ENCODE measurements at places on chromosomes 1 and 21.
A peak's percentile ranks its signal among the peaks of the same experiment; 100 is the strongest.

DNA sequence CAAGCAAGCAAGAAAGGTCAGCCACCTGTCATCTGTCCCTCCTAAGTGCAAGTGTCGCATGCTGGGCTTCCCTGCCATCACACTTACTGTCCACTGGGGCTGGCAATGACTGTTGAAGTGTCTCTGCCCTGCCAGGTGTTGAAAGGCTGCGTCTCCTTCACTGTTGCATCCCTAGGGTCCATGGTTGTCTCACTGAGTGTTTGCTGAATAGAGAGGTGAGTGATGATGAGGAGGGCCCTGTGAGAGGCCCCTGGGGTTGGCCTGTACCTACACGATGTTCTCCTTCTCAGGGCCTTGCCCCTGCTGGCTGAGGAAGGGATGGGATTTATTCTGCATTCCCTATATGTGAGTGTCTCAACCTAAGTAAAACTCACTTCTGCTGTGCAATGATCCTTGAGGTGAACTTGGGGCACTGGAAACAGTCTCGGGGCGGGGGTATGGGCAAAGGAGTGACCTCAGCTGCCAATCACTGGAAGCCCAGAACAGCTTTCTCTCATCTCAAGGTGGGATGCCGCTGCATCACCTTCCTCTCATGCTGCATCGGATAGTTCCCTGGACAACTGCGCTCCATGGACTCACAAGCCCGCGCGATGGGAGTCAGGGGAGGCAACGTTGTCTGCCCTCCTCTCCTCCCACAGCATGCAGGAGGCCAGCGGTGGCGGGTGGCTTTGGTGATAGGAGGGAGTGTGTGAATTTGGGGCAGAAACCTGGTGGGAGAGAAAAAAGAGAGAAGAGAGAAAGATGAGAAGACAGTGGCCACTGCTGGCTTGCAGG lies 35.8 kb upstream of the SOX13 start:
- DNase-seq, result no peak

DNA sequence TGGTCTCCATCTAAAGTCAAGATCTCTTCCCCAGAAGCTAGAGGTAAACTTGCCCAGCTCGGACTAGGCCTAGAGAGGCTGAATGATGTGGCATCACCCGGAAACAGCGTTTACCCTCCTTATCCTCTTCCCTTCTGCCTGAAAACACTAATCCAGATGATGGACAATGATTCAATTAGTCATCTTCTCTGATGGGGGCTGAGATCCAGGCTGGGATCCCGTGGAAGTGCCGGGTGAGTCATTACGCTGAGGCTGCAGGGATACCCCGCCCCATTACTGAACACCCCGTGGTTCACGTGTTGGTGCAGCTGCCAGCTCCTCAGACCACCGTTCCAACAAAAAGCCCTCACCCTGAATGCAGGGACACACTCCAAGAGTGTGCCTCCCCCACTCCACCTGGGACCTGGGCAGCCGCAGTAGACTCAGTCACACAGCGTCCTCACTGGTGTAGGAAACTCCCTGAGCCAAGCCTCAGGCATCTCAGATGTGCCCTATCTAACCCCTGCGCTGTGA lies 2.0 kb downstream of the S100A6 start:
- DNase-seq, result peak; percentile 29

- no peak for DNase-seq
Measured at GRCh38 chr1:154416471-154417337, 11.6 kb downstream of the IL6R start.

- no peak for DNase-seq
Measured at GRCh38 chr1:240308096-240308495, 216.4 kb downstream of the FMN2 start.

- DNase-seq, result no peak
Measured at GRCh38 chr21:29647353-29647781, 292.4 kb downstream of the GRIK1 start.

GRCh38 chr1:110309139-110309538 lies 30.0 kb upstream of the RBM15 start:
- DNase-seq, result no peak

DNA sequence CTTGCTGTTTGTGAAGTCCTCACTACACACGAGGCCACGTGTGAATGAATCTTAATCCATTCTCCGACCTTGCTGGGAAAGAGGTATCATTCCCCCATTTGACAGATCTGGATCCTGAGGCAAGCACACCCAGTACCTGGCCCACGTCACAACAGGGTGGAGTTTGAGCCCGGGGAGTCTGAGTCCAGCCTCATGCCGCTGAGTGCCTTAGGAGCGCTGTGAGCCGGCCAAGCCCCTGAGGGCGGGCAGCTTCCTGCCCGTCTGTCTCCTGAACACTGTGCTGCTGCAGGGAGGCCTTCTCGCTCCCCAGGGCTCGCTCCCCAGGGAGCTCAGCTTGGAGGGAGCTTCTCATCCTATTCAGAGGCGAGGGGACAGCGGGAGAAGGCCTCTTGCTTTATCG lies 29.7 kb downstream of the SLC45A1 start:
- DNase-seq, result no peak

DNA sequence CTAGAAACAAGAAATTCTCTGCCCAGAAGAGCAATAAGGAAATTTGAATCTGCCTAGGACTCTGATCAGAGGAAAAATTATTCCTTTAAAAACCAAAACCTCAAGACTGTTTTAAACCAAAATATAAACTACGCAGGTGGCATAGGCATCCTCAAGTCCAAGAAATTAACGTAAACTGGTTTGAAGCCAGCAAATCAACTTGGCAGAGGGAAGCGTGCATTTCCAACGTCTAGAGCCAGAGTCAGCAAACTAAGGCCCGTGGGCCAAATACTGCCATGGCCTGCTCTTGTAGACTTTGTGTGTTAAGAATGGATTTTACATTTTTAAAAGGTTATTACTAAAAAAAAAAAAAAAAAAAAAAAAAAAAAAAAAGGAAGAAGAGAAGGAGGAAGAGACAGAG lies 67.8 kb upstream of the VTCN1 start:
- no peak for DNase-seq

DNA sequence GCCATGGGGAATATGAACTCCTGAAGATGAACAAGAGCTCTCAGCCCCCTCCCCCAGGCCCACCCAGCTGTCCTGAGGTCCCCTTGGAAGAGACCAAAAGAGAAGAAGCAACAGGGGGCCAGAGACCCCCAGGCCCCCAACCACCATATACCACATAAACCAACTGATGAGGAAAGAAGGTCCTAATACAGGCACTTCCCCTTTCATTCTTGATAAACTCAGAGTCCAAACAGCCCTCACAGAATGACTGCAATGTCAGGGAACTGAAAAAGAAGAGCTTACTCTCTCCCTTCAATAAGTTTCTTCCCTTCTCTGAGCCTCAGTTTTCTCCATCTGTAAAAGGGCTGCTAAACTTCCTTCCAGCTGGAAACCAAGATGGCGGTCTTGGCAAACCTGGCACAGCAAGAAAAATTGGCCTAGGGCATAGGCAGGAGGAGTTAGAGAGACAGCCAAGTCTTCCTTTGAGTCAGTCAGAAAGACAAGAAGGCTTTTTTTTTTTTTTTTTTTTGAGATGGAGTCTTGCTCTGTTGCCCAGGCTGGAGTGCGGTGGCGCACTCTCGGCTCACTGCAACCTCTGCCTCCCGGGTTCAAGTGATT lies 90.5 kb downstream of the VWA5B1 start:
- DNase-seq, result no peak

DNA sequence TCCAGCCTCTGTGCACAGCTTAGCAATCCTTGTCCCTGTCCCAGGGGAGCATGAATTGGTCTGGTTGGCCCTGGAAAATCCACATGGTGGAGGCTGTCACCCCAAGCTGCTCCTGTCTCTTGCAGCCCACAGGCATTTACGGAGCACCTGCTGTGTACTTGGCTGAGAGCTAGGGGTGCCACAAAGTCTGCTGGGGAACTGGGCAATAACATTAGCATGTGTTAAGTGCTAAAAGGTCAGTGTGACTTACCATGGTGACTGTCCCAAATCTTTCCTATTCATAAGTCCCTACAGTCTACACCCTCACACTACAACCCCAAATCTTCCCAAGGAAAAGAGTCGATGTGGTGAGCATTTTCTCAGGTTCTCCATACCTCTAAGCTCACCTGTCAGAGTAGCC lies 53.6 kb upstream of the ARTN start:
- DNase-seq, result no peak

DNA sequence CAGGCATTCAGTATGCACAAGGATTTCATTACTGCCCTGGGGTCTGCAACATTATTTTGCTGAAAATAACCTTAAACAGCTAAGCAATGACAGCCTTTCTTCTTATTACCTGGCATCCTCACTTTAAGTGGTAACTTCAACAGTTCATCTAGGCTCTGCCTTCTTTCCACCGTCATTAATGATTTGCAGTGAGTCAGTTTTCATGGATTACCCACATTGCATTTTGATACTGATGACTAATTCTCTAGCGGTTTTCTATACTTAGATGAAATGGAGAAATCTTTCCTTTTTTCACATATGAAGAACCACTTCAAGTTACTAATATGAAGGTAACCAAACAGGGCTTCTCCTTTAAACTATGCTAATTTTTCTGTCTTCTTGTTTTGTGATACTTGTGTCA lies 226.9 kb upstream of the TMPRSS15 start:
- DNase-seq, result no peak

DNA sequence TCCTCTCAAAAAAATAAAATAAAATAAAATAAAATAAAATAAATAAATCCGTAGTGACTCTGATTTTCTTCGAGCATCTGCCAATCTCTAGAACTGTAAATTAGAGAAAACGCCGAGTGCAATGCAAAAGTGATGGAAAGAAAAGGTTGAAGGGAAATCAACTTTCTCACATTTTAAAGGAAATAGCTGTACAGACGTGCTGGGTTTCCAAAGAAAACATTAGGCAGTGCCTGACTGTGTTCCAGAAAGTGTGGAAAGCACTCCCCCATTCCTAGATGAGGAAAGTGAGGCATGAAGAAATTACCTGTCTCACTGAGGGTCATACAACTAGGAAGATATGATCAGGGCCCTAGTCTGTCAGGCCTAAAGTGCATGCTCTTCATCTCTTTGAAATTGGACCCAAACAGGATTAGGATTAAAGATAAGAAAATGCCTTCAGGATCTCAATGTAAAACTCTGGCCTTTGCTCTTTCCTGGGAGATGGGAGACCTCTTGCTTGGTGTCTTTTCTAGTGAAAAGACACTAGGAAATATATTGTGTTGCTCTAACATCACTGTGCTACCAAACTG lies 1.8 kb upstream of the PTPN14 start:
- no peak for DNase-seq

GRCh38 chr1:7207875-7208646 lies 422.8 kb downstream of the CAMTA1 start:
- no peak for DNase-seq

- no peak for DNase-seq
Measured at GRCh38 chr1:183417772-183418491, at the start of gene NMNAT2. Gene NMNAT2, minus strand, starts transcription at chr1:183418380. Its CDS starts 113 bp downstream, at chr1:183418267.

DNA sequence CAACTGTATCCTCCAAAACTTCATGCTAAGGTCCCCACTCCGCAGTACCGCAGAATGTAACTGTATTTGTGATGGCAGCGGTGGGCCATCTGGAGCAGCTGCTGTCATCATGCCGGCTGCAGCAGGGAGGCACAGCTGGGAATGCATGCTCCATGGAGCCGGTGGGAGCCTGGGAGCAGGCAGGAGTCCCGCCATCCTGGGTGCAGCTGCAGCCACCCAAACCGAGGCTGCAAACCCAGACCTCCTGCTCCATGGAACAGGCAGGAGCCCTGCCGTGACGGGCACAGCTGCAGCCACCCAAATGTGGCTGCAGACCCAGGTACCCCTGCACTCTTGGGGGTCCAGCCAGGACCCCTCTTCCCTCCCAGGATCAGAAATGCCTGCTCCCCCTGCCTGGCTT lies 80.3 kb downstream of the SCMH1 start:
- DNase-seq, result no peak

DNA sequence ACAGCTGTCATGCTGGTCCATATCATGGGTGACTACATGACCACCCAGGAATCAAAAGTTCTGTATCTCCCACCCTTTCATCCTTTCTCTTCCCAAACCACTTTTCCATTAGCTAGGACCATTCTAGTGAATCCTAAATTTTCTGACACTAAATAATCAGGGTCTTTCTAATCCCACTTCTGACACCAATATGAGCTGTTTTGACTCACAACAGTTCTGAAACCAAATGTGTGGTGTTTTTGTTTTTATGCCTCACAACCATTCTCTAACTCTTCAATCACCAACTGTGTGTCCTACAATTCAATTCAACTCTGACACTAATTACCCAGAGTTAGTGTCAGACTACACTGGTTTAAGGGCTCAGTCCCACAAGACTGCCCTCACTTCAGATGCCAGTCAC lies 63.9 kb downstream of the SMYD2 start:
- no peak for DNase-seq

- no peak for DNase-seq
Measured at GRCh38 chr1:107162745-107163144, 21.9 kb downstream of the NTNG1 start.

GRCh38 chr1:74197255-74197654 lies 721 bp downstream of the LRRIQ3 start:
- DNase-seq, result no peak

GRCh38 chr1:66396212-66396890 lies 137.6 kb upstream of the SGIP1 start:
- no peak for DNase-seq

GRCh38 chr1:166155108-166155507 lies 11.7 kb downstream of the FAM78B start:
- DNase-seq, result no peak

DNA sequence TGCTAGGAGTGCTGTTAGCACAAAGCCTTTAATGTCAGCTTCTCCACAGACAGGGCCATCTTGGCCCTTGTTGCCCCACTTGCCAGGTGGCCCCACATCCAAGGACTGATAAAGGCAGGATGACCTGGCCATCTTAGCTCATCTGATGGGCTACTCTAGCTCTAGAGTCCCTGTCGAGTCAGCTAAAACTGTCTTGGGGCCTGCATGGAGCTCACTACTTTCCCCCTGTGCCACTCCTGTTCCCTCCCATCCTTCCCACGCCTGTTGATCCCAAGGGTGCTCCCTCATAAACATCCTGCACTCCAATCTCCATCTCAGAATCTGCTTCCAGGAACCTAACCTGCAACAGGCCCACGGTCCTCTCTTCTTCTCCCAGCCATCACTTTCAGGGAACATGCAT lies 652 bp upstream of the GPX7 start:
- DNase-seq, result no peak

GRCh38 chr1:167510881-167511280 lies 7.4 kb downstream of the CD247 start:
- DNase-seq, result no peak

DNA sequence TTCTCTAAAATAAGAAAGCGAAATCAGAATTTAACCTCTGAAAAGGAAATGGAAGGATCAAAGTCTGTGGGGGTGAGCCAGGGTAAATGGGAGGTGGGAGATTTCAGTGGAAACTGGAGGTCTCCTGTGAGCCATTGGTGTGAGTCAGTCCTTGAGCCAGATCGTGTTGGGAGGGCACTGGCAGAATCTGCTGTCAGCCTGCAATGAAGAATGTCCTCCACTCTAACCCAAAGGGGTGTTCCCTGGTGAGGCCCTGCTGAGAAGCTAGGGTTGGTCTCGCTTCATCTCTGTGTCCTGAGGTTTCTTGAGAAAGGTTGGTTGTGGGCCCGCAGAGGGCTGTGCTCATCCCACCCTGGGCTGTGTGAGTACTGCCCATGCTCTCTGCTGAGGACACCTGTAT lies 2.4 kb downstream of the QSOX1 start:
- DNase-seq, result no peak
